ENCODE measurements at places on chromosomes 16 and 17.

DNA sequence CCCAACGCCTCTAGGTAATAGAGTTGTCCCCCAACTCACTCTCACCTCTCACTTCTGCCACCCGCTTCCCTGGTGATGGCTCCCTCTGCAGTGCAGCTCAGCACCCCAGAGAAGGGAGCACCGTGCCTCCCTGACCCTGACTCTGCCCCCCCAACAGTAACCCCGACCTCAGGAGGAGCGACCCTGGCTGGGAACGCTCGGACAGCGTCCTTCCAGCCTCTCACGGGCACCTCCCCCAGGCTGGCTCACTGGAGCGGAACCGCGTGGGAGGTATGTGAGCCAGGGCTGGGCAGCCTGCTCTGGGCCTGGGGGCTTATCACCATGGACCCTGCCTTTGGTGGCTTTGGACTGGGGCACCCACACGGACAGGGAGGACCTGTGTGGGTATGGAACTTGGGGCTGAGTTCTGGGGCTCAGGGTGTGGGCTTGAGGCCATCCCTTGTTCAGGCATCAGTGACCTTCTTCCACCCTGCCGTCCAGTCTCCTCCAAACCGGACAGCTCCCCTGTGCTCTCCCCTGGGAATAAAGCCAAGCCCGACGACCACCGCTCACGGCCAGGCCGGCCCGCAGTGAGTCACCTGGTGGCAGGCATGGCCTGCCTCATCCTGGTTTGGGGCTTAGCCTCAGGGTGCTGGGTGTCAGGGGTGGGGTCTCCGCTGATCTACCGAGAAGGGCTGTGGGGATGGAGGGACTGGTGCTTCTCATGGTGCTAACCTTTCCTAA is 6.7 kb upstream of the C17orf107 start:
- no peak for DNase-seq

DNA sequence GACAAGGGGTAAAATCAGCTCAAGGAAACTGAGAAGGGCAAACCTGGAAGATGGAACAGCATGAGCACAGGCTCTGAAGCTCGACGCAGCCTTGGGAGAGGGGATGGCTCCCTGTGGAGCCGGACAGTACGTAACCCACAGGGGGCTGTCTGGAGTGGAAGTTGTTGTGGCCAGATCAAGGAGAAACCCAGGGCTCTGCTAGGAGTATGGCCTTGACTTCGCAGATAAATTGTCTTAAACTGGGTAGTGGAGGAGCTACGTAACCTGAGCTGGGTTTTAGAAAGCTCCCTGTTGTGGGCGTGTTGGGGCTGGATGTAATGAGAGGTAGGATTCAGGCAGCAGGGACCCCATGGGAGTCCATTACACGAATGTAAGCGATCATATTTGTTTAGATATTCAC is 25.5 kb upstream of the AXIN2 start:
- no peak for DNase-seq

GRCh38 chr16:799948-800833 is at the start of gene GNG13:
Gene GNG13, minus strand, starts transcription at chr16:800734. Its CDS starts 1,657 bp downstream, at chr16:799077.
- DNase-seq, result no peak

DNA sequence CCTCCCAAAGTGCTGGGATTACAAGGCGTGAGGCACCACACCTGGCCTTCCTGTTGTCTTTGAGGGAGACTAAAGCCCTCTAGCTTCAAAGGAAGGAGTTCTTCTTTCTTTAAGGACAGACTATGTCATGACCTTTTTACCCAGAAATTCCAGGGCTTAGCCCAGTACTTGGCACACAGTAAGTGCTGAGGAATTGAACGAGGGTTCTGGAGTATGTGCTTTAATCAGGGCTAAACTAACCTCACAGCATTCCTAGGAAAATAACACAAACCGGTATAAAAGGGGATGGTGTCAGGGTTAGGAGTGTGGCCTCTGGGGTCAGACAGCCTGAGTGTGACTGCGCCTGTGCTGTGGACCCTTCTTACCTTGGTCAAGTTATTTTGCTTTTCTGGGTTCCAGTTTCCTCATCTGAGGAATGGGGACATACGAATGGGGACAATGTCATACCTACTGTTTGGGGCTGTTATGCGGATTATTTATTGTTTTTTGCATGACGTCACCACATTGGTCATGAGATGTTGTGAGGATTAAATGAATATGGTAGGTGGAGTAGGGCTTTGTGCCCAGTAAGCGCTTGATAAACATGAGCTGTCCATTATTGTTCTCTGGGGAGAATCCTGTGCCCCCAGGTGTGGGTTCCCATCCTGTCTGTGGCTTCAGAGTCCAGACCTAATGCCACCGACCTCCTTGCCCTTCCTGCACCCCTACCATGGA is 21.9 kb downstream of the KSR1 start:
- DNase-seq, result no peak

DNA sequence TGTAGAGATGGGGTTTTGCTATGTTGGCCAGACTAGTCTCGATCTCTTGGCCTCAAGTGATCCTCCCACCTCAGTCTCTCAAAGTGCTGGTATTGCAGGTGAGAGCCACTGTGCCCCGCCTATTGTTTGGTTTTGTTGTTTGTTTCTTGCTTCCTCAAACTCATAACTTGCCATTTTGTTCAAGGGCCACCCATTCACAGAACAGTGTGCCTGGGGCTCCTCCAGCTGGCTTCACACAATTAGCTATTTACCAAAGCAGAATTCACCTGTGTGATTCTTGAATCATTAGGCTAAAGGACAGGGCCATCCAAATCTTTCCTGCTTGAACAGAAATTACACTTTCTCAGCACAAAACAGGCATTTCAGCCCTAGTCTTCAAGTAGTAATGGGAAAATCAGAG is 7.2 kb downstream of the ABHD15 start:
- DNase-seq, result no peak

DNA sequence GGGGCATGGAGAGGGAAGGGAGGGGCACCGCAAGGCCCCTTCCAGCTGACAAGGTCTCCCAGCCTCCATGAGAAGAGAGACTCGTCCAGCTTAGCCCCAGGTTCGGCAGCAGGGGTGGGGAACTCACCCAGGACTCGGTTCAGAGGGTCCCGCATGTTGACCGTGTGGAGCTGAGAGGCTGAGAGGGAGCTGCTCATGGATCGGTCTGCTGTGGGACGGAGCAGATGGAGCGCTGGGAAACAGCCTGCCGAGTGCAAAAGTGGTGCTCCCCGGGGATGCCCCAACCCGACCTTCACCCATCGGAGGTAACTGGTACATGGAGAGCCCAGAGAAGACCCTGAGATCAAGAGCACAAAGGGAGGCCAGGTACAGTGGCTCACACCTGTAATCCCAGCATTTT is 4.9 kb downstream of the CSF3 start:
- DNase-seq, result no peak

DNA sequence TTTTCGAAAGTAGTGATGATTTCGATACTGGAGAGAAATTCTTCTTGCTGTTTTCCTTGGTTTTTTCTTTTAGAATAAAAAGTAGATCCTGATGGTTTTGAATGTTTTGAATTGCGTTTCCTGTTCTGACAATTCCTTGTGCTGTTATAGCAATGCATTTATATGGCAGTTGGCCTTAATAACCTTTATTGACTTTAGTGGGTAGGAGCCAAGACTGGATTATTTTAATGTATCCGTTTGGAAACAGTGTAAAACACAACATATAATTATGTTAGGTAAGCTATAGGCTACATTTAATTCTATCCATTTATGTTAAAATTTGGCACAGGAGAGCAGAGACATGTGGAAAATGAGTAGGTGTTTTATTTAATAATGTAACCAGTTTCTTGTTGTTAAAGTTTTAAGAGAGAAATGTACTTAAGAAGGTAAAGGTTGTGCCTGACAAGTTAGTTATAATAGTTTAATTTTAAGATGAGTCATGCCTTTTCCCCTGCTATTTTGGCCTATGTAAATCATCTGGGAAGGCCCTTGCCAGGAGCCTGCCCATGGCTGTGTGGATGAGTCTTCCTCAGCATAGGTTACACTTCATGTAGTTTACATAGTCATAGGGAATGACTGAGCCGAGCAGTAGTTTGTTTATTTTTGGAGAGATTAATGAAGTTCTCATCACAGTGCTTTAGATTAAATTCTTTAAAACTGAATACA is 189.9 kb downstream of the FTO start:
- peak; percentile 32 for DNase-seq

GRCh38 chr16:67919622-67920221 is 11.9 kb downstream of the CTRL start:
- no peak for DNase-seq

- DNase-seq, result no peak
These were observed 506.1 kb downstream of the CDH11 start for GRCh38 chr16:64615630-64616280.

- DNase-seq, result no peak
These were observed 19.3 kb downstream of the TSPOAP1 start for GRCh38 chr17:58308985-58309917.

- DNase-seq, result no peak
These were observed 21.8 kb downstream of the DOC2B start for GRCh38 chr17:159609-160008.

DNA sequence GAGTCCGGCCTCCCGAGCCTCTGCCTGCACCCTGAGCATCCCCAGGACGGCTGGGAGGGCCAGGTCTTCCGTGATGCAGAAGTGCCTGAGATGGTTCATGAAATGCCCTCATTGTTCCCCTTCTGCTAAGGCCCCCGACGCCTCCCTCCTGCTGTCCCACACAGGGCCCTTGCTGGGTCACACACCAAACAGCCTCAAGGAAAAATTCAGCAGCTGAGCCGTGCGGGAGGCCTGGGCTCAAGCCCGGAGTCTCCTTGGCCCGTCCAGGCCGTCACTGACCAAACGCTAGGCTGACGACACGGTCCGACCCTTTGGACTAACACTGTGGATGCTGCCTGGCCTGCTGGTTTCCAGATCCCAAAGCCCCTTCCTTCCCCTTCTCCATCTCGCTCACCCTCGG is 90.2 kb downstream of the RTN4RL1 start:
- no peak for DNase-seq

DNA sequence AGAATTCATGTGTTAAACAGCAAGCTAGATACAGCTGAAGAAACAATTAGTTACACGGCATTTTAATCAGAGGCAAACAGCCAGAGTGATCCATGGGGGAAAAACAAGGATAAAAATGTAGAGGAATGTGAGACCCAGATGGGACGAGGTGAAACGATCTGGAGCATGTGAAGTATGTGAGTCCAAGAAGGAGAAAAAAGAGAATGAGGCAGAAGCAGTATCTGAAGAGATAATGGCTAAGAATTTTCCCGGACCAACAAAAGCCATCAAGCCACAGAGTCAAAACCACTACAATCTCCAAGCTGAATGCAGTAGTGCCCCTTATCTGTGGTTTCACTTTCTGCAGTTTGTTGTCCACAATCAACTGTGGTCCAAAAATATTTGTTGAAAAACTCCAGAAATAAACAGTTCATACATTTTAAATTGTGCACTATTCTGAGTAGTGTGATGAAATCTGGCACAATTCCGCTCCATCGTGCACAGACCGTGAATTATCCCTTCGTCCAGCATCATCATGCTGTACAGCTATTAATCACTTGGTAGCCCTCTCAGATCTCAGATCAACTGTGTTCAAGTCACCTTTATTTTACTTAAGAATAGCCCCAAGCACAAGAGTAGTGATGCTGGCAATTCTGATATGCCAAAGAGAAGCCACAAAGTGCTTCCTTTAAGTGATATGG is 18.8 kb downstream of the MYH10 start:
- no peak for DNase-seq

DNA sequence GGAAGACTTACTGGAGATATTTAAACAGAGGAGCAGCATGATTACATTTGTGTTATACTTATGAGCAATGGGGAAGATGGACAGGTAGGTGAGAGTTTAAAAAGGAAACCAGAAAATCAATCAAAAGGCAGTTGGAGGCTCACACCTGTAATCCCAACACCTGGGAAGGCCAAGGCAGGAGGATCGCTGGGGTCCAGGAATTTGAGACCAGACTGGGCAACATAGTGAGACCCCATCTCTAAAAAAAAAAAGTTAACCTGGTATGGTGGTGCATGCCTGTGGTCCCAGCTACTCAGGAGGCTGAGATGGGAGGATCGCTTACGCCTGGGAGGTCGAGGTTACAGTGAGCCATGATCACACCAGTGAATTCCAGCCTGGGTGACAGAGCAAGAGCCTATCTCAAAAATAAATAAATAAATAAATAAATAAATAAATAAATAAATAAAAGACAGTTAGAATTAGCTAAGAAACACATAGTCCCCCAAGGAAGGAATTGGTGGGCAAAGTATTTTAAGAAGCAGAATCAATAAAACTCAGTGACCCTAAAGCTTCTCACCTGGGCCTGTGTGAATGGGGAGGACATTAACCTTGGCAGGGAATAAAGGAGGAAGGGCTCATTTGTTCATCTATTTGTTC is 32.3 kb upstream of the TOB1 start:
- DNase-seq, result no peak

DNA sequence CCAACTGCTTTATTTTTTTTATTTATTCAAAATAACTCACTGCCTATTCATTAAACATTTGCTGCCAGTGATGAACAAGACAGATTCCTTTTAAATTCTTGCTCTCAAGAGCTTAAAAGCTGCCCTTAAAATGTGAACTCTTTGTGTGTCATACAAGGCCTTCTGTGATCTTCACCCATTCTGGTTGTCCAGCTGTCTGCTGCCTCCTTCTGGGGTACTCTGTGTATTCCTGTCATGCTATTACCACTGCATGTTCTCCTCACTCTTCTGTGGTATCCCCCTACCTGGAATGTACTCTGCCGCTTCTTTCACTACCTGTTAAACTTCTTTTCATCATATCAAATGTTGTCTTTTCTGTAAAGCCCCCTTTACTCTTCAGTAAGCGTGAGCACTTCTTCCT is 165.8 kb downstream of the CHD9 start:
- DNase-seq, result no peak

- no peak for DNase-seq
These were observed 28.8 kb downstream of the NGFR start for GRCh38 chr17:49523706-49524472.

GRCh38 chr16:71406724-71407123 is 35.1 kb downstream of the TLE7 start:
- no peak for DNase-seq

DNA sequence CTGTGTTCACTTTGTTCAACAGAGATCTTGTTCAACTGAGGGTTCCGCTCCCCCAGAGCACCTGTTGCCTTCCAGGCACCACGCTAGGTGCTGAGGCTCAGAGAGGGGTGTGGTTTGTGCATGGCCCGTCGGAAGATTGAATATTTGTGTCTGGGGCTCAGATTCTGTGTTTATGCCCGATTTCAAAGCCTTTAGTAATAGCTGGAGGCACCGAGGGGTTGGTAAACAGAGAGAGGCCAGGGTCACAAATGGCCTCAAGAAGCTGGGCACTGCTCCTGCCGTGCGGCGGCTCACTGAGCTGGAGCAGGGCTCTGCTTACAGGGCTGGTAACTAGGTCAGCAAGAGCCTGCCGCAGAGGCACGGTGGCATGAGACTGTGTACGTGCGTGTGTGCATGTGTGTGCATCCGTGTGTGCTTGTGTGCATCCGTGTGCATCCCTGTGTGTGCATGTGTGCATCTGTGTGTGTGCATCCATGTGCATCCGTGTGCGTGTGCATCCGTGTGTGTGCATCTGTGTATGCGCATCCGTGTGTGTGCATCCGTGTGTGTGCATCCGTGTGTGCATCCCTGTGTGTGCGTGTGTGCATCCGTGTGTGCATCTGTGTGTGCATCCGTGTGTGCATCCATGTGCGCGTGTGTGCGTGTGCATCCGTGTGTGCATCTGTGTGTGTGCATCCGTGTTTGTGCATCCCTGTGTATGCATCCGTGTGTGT is 5.4 kb downstream of the ITGAE start:
- DNase-seq, result no peak

GRCh38 chr17:386141-386876 is 33.7 kb upstream of the RPH3AL start:
- DNase-seq, result no peak

GRCh38 chr16:17471719-17472461 is 1.1 kb upstream of the XYLT1 start:
- peak; percentile 15 for DNase-seq

- no peak for DNase-seq
These were observed at the start of gene SLC13A5 for GRCh38 chr17:6713130-6713917. Gene SLC13A5, minus strand, starts transcription at chr17:6713369. Its CDS starts 36 bp downstream, at chr17:6713333.

Measured in astrocyte of the cerebellum (primary cell).